ENCODE measurements at places on chromosomes 13 and 19.

GRCh38 chr13:110194451-110194850, 112.5 kb downstream of the COL4A1 start:
- DNase-seq, result no peak

DNA sequence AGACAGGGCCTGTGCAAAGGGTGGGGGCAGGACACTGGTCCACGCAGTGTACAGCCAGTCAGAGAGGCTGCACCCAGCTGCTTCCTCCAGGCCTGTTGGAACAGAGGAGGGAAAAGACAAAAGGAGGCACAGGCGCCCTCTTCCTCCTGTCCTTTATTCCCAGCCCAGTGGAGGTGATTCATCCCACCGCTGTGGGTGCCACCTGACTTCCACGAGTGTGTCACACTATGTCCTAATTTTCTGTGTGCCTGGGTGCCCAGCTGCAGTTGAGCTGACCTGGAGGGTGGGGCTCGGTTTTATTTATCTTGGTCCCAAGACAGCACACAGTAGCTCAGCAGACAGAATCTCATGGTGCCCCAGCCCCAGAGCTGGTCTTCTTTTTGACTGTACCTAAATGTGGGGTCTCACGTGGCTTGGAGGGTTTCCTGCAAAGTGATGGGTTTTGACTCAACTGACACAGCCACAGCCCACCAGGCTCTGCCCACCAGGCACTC, 9.0 kb downstream of the EPS15L1 start:
- no peak for DNase-seq

DNA sequence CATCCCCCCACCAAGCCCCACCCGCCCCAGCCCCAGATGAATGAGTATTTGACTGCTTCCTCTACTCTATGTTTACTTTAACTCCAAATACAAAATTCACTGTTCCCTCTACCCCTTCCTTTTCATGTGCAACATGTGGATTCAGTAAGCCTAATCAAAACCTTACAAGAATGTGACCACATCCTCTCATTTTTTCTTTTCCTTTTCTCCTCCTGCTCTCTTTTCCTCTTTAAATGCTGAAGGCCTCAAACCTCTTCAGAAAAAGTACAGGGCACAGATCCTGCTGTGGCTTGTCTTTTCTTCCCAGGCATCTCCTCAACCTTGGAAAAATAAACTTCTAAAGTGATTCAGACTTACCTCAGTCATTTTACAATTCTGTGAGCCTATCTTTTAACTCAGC, 119.0 kb downstream of the MYCBP2 start:
- DNase-seq, result no peak

GRCh38 chr19:53908106-53908934, 758 bp upstream of the CACNG7 start:
- peak; percentile 23 for DNase-seq

- no peak for DNase-seq
These were observed 47.6 kb downstream of the CAPN12 start for GRCh38 chr19:38696729-38697055.

DNA sequence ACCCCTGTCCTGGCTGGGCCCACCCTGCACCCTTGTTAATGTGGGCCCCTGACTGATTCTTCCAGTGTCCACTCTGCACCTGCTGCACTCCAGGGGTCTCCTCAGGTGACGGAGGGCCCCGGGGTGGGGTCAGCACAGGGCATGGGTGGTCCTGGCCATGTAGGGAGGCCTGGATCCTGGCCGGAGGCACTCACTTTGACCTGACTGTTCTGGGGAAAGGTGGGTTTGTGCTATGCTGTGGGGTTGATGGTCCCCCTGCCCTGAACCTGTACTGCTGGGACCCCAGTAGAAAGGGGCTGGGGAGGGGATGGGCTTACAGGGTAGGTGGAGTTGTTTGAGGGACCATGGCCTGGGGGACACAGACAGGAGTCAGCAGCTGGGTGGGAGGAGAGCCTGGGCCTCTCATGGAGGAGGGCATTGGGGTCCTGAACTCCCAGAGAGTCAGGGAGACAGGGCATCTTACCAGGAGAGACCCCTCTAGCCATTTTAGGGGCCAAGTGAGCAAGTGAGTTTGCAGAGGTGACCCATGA, 25.8 kb upstream of the CEACAM1 start:
- DNase-seq, result no peak

DNA sequence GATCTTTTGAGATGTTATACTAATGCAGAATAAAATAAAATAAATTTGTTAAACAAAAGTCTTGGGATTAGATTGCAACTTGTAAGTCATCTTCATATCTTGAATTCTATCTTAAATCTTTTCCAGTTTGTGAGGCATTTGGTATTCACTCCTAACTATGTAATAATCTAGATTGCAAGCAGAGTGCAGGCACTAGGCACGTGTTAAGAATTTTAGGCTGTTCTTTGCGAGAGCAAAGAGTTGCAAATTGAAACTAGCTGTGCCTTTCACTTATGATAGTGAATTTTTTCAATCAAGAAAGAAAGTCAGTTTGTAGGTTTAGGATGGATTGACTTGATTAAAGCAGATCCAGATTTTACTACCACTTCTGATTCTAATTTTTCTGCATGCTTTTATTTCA, 264.1 kb upstream of the SPRY2 start:
- DNase-seq, result no peak

- DNase-seq, result no peak
These were observed 4.0 kb downstream of the KLF16 start for GRCh38 chr19:1859331-1859781.

GRCh38 chr19:42199440-42200115, 17.9 kb downstream of the DEDD2 start:
- no peak for DNase-seq

- no peak for DNase-seq
These were observed 101.8 kb downstream of the FAM216B start for GRCh38 chr13:42883142-42883541.

DNA sequence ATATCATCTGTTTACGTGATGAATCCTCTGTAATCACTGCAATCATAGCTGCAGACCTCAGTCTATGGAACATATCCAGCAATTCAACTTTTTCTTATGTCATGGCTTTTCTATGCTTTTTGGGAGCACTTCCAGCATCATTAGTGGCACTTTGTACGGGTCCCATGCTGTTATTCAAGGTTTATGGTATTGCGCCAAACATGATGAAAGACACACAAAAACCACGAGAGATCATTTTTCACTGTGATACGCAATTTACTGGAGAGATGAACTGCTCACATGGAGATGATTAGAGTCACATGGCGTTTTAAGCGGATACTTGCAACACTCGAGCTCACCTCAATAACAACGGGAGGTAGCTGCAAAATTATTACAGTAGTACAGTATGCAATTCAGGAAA, 2101.7 kb upstream of the PCDH20 start:
- no peak for DNase-seq

- no peak for DNase-seq
These were observed 31.1 kb downstream of the SLC7A1 start for GRCh38 chr13:29564373-29564772.

DNA sequence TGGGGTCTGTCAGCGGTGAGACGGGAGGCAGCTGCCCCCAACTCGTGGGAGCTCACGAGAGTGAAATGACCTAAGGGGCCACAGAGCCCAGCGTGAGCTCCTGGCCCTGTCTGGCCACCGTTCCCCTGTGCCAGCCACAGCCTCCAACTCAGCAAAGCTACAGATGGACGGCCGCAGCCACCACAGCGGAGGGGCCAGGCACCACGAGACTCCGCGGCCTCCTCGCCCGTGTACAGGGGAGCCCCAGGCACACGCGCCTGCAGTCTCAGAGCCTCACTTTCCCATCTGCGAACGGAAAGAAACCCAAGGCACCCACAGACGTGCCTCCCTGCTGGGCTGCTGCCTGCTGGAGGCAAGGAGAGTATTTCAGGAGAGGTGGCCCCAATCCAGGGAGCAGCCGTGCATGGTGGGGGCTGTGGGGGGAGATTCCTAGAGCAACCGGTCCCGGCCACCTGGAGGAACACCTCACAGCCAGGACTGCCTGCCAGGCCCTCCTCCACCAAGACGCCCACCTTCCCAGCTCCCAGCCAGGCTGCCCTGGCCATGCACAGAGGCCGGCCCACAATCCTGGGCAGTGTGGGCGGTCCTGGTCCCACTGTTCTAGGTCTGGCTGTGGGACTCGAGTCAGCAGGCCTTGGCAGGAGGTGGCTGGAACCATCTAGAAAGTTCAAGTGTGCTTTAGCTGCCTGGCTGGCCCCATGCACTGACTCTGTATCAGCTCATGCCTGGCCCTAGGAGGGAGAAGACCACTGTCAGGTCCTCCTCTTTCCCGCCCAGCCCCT, 1.9 kb downstream of the MKNK2 start:
- DNase-seq, result no peak

DNA sequence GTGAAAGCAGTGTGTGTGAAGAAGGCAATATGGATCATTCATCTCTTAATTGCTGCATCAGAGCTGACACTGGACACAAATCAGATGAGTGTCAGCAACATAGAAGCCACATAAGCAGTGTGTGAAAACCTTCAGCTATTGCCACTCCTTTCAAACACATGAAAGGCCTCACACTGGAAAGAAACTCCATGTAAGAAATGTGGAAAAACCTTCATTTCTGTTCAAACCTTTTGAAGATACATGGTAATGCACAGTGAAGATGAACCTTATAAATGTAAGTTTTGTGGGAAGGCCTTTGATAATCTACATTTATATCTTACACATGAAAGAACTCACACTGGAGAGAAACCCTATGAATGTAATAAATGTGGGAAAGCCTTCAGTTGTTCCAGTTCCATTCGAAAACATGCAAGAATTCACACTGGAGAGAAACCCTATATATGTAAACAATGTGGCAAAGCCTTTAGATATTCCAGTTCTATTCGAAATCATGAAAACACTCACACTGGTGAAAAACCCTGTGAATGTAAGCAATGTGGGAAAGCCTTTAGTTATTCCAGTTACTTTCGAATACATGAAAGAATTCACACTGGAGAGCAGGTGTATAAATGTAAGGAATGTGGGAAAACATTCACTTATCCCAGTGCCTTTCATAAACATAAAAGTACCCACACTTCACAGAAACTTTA, 53.6 kb downstream of the ZNF823 start:
- DNase-seq, result no peak

DNA sequence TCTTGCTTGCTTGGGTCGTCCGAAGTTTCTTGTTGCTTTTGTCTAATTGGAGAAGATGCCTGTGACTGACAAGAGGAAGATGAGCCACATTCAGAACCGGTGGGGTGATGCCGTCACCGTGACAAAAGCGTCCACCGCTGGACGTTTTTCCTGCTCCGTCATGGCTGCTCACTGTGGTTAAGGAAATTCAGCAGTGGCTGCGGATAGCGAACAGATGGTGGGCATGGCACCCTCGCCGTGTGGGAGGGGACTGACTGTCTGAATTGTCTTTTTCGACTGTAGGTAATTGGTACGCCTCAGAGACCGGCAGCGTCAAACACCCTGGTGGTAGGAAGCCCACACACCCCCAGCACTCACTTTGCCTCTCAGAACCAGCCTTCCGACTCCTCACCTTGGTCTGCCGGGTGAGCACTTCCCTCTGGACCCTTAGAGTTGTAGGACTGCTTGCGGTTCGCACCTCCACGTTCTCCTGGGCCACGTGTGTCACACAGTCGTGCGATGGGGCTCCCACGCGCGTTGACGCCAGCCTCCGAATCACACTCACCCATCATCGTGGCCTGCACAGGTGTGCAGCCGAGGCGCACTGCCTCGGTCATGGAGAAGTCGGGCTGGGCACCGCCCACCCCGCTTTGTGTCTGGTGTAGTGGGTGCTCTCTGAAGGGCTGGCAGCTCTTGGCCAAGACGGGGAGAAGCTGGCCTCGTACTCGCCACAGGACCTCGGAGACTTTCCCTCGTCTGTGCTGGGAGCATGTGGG, 26.5 kb downstream of the ATP4B start:
- DNase-seq, result no peak

GRCh38 chr13:71358218-71358617, 508.8 kb downstream of the DACH1 start:
- no peak for DNase-seq

DNA sequence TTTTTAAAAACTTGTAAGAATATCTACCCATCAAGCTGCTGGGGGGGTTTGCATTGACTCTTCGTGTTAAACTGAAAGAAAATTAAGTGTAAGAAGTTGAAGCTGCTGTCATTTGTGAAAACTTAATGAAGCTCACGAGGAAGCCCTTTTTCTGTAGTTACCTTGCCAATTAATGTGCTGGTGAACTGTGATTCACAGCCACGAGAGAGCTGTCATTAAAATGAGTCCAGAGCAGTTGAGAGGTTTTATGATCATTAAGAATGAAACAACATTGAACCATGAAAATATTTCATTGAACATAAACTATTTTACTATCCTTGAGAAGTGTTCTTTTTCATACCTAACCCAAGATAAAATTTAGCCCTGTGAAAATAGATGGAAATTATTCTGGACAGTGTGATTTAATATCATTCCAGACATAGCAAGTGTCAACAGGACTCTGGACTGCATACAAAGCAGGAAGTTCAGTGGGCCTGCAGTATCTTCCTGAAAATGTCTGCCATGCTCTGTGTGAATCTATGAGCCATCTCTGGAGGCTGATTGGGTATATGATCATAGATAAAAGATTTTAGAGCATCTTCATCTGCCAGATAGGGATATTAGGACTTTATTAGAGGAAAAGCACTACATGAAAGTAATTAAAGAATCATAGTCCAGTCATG, 53.8 kb downstream of the DPY19L3 start:
- no peak for DNase-seq

- DNase-seq, result peak; percentile 51
These were observed 18.5 kb downstream of the SLC27A1 start for GRCh38 chr19:17488593-17489391.

DNA sequence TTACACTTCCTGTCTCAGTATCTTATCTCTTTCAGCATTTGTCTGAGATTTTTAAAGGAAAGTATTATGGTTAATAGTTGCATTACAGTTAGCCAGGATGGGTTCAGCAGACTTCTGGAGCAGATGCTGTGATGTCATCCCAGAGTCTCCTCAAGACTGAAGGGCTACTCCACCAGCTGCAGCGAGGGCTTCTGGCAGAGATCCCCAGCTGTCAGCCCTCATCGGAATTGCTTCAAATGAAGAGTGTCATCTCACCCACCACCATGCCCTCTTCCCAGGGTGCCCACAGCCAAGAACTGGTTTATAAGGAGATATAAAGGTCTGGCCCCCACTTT, 84.4 kb downstream of the FAM216B start:
- no peak for DNase-seq

- DNase-seq, result no peak
These were observed 50.9 kb downstream of the CCDC70 start for GRCh38 chr13:51912511-51913225.

DNA sequence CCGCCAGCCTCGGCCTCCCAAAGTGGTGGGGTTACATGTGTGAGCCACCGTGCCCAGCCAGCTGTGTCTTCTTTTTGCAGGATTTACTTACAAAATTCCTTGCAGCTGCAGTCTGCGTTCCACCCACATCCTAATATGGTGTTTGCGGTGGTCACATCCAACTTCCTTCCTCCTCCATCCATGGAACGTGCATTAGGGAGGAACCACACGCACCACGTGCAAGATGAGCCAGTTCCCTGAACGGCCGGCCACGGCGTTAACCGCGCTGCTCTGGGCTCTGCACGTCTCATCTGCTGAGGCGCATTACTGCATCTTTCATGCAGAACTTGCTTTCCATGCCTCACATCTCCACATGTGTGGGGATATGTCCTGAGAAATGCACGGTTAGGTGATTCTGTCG, 13.0 kb upstream of the SIGLEC11 start:
- DNase-seq, result no peak

All from activated CD8-positive, alpha-beta memory T cell treated with anti-CD3 and anti-CD28 coated beads for 48 hours (primary cell).